ENCODE measurements at places on chromosomes 16 and 17.

- DNase-seq, result no peak
These were observed 390 bp upstream of the UNC13D start for GRCh38 chr17:75844530-75845057.

GRCh38 chr16:87581857-87582215 is 20.5 kb upstream of the JPH3 start:
- DNase-seq, result no peak

- DNase-seq, result no peak
These were observed 110.6 kb downstream of the PRKCA start for GRCh38 chr17:66412857-66413558.

DNA sequence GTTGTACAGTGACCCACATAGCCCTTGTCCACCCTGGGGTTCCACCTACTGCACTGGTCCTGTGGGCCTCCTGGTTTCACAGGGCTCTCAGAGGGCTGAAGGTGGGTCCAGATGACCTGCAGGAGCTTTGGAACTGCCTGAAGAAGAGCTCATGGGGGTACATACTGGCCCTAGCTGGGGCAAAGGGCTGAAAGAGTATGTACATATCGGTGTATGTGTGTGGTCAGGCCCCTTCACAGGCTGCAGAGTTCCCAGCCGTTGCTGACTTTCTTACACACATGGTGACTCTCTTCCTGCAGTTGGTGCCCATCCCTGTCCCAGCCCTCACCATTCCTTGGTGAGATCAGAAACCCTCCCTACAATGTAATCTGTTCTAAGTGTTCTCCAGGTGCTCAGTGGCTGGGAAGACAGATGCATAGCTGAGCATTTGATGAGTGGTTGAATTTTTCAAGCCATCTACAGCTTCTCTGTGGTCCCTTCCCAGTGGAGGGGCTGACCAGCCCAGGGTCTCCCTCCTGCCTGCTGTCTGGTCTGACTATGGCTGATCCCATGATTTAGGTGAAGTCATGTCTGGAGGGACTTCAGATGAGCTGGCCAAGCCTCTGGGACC is 2.4 kb upstream of the NFATC3 start:
- DNase-seq, result no peak

GRCh38 chr17:75980188-75981018 is 1.4 kb downstream of the TEN1 start:
- no peak for DNase-seq

- DNase-seq, result no peak
These were observed 26.5 kb downstream of the EPN2 start for GRCh38 chr17:19263641-19264051.

Data from activated CD4-positive, alpha-beta T cell treated with anti-CD3 and anti-CD28 coated beads for 1 hour (primary cell).